ENCODE measurements at places on chromosomes 3 and 15.

- no peak for DNase-seq
These were observed 148.3 kb downstream of the FOXB1 start for GRCh38 chr15:60152386-60152785.

- no peak for DNase-seq
These were observed 144.1 kb downstream of the VPS13C start for GRCh38 chr15:61916104-61916503.

DNA sequence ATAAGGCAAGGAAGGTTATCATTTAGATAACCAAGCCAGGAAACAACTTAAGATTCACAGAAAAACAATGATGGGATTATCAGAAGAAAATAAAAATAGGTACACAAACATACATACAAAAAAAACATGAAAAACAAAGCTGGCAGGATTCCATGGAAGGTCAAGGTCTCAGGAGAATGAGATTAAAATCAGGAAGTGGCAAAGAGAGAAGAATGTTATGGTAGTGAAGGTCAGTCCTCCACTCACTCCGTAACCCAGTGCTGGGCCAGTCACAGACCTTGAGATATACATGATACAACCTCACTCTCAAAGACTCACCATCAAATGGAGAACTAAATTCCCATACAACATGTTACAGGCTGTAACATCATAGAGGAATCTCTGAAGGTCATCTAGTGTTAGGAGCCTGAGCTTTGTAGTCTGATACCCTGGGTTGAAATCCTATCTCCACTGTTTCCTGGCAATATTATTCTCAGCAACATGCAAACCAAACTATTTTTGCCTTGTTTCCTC is 93.9 kb downstream of the CTNNB1 start:
- DNase-seq = no peak

DNA sequence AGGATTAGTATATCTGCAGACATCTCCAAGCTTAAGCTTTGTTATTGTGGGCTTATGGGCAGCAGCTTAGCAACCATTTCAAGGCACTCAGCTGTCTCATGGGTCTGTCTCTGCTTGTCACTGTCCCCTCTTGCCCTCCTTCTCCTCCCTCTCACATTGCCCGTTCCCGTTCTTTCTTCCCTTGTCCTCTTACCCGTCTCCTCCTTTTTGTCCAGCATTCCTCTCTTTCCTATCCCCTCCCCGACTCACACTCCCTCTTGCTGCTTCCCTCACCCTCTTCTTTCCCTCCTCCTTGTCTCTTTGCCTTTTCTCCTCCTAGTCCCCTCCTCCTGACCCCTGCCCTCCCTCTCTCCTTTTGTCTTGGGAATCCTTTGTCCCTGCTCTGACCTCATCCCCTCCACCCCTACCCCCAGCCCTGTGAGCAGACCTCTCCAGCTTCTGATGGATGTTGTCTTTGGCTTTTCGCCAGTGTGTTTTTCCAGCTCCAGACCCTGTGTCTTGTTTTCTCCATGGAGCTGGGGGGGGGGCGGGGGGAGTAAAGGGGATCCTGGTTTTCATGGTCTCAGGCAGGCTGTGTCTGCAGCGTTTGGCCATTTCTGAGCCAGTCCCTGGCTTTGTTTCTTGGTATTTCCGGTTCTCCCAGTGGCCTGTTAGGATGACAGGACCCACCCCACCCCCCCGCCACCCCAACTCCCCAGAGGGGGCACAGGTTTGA is 47.9 kb upstream of the TRAK1 start:
- DNase-seq = no peak

DNA sequence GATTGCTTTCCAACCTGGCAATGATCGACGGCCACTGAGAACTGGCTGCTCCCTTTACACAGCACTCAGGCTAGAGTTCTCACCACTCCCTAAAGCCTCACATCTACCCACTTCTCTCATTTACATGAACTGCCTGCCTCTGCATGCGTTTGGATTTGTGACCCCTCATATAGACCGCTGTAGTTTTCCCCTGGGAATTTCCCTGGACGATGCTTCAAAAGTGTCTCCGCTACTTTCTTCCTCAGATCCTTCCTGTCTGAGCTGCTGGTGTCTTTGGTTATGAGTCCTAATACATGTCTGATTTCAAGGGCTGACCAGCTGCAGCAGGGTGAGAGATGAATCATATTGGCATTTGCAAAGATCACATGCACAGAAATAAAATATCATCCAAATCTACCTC is 116.7 kb upstream of the ETV5 start:
- no peak for DNase-seq

GRCh38 chr3:105316331-105316730 is 50.4 kb upstream of the ALCAM start:
- DNase-seq = no peak

DNA sequence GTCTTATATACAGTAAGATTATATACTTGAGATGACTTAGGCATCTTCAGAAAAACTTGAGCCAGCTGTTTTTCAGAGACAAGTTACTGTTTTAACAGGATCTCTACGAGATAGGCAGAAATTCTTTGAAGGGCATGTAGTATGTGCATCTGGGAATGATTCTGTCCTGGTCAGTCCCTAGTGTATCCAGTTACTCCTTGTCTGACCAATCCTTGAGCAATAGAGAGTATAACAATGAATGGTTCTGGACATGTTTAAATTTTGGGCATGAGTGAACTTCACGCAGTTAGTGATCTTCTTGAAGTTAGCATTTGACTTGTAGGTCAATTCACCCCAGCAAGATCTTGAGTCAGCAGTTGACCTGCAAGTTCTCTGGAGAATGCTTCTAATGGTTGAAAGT is 24.7 kb upstream of the HHLA2 start:
- no peak for DNase-seq

- no peak for DNase-seq
These were observed 147.8 kb downstream of the SLCO3A1 start for GRCh38 chr15:92001307-92001706.

GRCh38 chr3:122081543-122082247 is 26.5 kb downstream of the CD86 start:
- no peak for DNase-seq

- no peak for DNase-seq
These were observed 83.8 kb upstream of the BCHE start for GRCh38 chr3:165920984-165921383.

- no peak for DNase-seq
These were observed 4.2 kb upstream of the PLOD2 start for GRCh38 chr3:146164971-146165769.

DNA sequence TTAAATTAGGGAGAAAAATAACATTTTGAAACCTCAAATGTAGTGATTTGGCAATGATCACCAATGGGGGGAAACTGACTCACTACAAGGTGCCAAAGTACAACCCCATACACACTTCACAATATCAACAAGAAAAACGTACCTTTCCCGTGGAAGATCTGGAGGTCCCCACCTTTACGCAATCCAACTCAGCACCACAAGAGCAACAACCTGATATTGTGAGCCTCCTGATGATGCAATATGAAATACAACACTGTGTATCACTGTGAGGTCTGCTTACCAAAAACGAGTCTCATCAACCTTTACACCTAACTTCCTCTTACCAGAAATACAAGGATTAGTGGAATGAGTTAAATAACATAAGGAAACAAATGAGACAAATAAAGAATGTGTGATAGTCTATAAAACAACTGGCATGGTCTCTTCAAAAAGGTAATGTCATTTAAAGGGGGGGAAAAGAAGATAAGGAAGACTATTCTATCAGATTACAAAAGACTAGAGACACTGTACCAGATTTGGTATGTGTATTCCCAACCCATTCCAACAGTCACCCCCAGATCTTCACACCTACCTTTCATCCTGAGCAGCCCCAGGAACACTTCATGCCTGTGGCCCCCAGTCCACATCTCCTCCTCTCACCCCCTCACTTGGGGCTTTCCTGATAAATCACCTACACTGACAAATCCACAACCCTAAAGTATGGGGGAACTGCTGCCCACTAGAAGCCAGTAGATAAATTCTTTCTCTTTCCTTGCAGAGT is 27.7 kb downstream of the DLG1 start:
- no peak for DNase-seq

DNA sequence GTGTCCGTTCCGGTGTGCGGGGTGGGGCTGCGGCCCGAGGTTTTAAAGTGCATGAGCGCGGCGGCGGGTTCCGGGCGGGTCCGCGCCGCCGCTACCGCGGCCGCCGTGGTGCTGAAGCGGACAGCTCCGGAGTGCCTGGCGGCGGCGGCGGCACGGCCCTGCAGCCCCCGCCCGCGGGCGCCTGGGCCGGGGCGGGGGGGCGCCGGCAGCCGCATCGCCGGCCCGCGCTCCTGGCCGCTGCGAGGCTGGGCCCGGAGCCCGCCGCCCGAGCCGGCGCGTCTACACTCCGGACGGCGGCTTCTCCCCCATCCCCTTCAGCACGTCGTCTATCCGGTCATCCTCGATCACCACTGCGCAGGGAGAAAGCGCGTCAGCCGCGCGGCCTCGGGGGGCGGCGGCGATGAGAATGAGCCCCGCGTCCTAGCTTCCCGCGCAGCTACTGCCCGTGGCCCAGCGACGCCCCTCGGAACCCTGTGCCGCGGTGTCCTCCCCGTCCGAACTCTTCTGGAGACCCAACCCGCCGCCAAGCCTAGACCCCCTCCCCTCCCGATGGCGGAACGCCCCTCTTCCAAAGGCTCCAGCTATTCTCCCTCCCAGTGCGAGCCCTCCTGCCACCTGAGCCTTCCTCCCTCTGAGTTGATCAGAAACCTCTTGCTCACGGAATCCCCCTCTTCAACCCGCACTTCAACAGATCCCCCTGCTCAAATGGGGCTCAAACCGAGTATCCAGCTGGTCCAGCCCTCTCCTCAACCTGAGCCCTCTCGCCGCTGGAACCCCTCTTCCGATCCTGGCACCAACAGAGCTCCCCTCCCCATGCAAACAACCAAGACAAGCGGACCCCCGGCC is 1.3 kb downstream of the CAMK2N2 start:
- DNase-seq = peak; percentile 19

DNA sequence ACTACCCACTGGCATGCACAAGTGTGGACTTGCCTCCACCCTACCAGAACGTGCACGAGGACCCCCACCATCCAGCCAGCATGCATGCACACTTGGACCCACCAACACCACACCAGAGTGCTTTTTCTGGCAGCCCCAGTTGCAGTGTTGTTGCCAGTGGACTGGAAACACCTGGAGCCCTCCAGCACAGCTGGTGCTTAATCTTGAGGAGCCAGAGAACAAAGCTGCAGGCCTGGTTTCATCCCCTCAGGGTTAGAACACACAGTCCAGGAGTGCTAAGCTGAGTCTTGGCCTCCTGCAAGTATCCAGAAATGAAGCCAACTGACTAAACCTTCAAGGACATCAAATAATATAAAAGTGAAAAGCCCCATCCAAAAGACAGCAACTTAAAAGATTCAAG is 888.0 kb downstream of the NTRK3 start:
- DNase-seq = no peak

DNA sequence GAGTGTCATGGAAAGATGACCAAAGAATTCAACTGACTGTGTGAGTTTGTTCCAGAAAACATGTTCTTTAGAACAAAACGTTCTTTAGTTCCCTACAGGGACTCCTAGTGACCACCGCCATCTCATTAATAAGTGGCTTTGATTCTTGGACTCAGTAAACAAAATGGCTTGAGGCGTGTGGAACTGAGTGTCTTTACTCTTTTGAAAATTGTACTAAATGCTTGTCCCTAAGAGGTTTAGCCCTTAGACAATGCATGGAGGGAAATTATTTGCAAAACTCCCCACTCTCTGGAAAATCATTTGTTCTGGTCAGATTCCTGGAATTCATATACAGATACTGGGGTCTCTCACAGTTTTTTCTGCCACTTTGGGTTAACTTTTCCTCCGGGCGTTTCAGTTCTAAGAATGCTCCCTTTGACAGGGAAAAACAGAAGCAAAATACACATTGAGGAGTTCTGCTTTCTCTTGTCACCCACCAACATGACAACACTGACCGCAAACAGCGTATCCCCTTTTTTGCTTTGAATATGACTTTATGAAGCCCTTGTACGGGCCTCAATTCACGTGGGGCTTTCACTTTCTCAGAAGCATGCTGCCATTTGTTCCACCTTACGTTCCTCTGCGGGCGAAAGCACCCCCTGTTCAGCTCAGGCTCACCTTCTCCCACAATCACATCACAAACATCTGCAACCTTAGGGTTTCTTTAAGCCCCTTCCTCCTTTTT is 15.3 kb upstream of the NRROS start:
- no peak for DNase-seq

- no peak for DNase-seq
These were observed 59.5 kb downstream of the BFSP2 start for GRCh38 chr3:133459400-133459799.

DNA sequence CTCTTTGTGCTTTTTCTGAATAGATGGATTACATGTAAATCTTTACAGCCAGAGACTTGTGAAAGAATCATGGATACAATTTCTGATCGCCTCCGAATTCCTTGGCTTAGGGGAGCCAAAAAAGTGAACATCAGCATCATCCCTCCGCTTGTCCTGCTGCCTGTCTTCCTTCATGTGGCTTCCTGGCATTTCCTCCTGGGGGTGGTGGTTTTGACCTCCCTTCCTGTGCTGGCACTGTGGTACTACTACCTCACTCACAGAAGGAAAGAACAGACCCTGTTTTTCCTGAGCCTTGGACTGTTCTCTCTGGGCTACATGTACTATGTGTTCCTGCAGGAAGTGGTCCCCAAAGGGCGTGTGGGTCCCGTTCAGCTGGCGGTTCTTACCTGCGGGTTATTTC is 5.9 kb downstream of the ZDHHC23 start:
- DNase-seq = no peak

DNA sequence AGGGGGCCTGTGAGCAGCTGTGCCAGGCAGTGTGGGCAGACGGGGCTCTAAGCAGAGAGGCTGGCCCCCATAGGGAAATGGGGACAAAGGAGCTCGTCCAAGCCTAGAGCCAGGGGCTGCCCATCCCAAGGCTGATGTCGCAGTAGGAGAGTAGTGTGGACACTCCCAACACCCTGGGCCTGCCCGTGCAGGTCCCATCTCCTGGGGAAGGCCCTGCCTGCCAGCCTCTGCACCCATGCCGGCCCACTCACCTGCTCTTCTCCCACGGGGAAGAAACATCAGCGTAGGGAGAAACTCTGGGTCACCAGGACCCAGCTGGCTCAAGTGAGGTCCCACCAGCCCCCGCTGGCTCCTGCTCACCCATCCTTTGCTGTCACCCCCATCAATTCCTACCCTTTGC is 10.7 kb upstream of the DUSP7 start:
- no peak for DNase-seq

DNA sequence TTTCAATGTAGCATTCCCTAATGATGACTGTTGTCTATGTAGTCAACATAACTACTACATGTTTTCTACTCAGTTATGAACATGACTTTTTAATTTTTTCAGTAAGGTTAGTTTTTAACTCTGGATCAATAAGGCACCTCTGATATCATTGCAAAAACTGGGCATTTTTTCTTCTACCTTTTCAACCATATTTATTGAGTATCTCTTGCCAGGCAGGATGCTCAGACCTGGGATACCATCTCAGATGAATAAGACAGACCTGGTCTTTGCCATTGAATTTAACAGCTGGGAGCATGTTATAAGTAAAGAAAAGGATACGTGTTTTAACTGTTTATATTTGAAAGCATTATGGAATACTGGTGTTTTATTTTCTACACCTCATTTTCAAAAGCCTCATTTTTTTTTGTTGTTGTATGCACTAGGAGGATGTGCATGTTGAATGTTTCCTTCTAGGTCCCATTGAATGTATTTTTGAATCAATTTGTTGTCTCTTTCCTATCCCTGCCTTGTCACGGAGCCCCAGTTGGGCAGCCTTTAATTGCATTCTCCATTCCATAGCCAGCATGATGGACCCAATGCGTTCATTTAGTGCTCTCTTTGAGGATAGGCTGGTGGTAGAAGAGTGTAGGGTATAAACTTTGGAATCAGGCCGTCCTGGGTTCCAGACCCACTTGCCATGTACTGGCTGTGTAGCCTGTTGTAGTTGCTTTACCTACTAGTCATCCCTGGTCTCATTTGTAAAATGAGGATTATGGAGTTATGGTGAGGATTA is 3.7 kb downstream of the TGFBR2 start:
- DNase-seq = no peak

- no peak for DNase-seq
These were observed 5.3 kb downstream of the RPL22L1 start for GRCh38 chr3:170864525-170865208.

All from nucleus accumbens (tissue), 56 donors.